Stimulated activated naive CD4-positive, alpha-beta T cell (primary cell): ENCODE measurements at places on chromosomes 4 and X.

DNA sequence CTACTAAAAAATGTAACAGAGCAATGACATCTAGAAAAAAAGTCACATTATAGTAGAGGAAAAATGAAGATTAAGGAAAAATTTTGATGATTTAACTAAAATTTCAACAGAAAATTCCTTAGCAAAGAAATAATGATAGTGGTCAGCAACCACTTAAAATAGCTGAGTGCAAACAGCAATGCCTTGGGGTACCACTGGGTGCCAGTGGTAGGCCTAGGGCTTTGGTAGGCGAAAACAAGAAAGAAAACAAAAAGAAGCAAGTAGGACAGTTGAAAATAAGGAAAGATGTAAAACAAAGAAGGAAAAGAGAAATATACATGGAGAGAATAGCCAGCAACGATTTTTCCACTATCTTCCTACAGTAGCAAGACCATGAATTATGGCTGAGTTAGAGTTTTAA, 313.5 kb upstream of the IRS4 start:
- no peak for DNase-seq

DNA sequence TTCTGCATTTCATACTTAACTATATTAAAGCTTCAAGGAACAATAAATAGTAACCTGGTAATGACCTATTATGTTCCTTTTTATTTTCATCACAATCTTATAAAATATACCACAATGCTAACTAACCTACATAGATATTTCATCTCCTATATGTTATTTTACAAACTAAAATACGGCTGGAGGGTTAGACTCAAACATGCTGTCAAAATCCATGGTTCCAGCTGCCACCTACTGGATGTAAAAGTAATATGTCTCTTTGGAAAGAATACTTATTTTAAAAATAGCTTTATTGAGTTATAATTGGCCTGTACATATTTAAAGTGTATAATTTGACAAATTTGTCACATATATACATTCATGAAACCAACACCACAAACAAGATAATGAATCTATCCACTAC, 15.0 kb downstream of the RGN start:
- DNase-seq: no peak

DNA sequence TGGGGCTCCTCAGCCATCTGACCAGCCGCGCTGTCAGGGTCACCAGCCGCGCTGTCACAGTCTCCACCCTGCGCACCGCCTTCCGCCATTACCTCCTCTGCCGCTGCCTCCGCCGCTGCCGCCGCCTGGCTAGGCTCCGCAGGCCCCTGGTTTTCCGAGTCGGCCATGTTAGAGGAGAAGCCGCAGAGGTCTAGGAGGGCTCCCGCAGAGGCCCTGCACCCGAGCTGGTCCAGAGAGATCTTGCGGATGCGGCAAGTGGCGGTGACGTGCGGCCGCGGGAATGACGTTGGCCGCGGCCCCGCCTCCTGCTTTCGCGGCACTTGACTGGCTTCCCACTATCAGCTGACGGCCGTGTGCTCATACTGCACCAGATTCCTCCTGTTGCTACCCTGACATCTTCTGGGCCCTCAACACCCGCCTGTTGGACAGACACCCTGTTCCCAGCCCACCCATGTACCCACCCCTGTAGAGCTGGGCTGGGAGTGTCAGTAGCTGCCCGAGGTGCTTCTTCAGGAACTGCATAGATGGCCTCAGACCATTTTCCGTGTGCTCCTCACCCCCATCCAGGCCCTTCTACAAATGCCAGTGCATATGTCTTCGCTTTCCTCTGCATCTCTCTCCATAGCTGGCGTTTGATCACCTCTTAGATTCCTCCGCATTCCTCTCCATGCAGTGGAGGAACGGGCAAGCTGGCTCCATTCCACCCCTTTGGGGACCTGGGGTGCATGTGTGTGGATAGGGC, at the start of gene NAP1L5:
Gene NAP1L5, minus strand, starts transcription at position 242 of the 742 bp plus-strand sequence. Its CDS starts 75 bp downstream, at position 167.
- peak; percentile 68 for DNase-seq

DNA sequence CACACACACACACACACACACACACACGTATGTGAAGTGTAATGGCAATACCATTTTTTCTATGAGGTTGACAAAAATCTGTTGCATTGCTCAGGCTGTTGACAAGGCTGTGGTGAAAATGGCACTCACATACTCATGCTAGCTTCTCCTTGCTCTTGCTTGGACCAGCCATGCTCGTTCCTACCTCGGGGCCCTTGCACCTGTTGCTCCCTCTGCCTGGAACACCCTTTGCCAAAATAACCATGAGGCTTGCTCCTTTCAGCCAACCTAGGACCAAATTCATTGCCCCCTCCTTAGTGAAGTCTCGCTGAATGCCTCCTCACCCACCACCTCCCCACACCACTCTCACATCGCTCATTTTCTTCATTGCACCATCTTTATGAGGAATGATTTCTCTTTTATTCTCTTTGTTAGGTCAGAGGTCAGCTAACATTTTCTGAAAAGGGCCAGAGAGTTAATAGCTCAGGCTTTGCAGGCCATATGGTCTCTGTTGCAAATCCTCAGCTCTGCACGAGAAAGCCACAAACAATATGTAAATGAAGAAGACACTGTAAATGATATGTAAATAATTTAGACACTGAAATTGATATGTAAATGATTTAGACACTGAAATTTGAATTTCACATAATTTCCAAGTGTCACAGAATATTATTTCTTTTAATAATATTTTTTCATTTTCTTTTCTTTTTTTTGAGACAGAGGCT, 13.3 kb downstream of the SLC38A5 start:
- no peak for DNase-seq

GRCh38 chr4:5804656-5805055, 88.2 kb downstream of the CRMP1 start:
- no peak for DNase-seq

- DNase-seq: no peak
Observed at GRCh38 chrX:27276751-27277150, 186.4 kb downstream of the PPP4R3C start.
